ENCODE measurements at places on chromosomes 12 and 14. TPM values are rescaled to one million over a fixed set of nuclear protein-coding genes. Genes with fewer than 3 reads are reported as not detected.

Gene TMEM233
- total RNA-seq = not detected

Gene WBP11
- 18.5 TPM for total RNA-seq

Gene EML5
- total RNA-seq = 0.03 TPM

Gene HOXC11
- 4.6 TPM for total RNA-seq

Gene LMO3
- not detected for total RNA-seq

Gene PTGER2
- 2.9 TPM for total RNA-seq

DNA sequence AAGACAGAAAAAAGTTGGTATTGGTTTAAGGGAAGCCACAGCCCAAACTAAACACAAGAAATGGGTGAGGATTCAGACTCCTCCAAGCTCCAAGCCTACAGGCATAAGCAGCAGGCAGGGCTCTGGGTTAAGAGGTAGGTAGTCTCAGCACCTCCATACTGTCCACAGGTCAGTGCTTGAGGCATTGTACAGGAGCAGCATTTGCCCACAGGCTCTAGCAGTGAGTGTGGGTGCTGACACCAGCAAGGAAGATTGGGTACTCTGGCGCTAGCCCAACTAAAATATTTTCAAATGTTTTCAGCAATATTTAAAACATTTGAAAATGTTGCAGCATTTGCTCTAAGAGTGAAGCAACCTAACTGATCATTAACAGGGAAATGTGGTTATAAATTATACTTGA is 33.1 kb downstream of the FERMT2 start:
- no peak for DNase-seq
- H3K27ac ChIP-seq = no peak overlapping the region
- peaks cover 33% of the 10 kb centered on the region for H3K4me1 ChIP-seq

- H3K27ac ChIP-seq = no peak overlapping the region
- H3K27me3 ChIP-seq = no peaks in the 10 kb centered on the region
- H3K4me1 ChIP-seq = no peaks in the 10 kb centered on the region
- no peak overlapping the region for H3K4me3 ChIP-seq
These were observed 7.6 kb downstream of the CEP170B start for GRCh38 chr14:104872469-104873341.

DNA sequence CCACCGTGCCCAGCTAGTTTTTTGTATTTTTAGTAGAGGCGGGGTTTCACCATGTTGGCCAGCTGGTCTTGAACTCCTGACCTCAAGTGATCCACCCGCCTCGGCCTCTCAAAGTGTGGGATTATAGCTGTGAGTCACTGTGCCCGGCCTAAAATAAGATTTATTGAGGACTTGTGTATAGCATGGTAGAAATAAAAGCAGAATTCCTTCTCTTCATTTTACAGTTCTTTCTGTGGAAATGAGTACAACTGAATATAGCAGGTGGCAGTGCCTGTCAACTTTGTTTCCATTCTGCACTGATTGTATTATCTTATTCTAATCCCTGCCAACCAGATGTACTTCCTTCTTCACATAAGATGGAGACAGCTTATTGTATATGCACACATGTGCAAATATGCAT is 41.0 kb downstream of the DIP2B start:
- H3K27me3 ChIP-seq = no peaks in the 10 kb centered on the region
- H3K4me3 ChIP-seq = no peak overlapping the region
- no peak overlapping the region for H3K27ac ChIP-seq
- no peaks in the 10 kb centered on the region for H3K36me3 ChIP-seq
- no peak for DNase-seq

DNA sequence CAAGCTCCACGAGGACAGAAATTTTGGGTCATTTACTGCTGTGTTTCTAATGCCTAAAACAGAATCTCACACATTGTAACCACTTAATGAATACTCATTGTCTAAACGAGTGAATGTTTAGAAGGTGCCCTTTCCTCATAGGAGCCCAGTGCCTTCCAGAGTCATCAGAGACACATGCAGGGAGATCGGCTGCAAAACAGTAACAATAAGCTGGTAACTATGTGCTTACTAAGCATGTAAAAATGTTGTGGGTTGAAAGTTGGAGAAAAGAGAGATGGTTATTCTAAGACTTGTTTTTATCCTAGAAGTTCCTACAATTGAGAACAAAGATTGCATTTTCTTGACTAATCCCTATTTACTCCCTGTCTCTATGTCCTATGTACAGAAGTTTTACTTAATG is 7.4 kb downstream of the TESPA1 start:
- H3K27ac ChIP-seq = peak overlapping the region; percentile 74
- H3K27me3 ChIP-seq = 0 out of 2 replicates have a peak, but pooled peaks cover 6% of the 10 kb centered on the region
- no peaks in the 10 kb centered on the region for H3K36me3 ChIP-seq
- H3K4me1 ChIP-seq = peaks cover 24% of the 10 kb centered on the region
- peak; percentile 68 for DNase-seq
- no peak overlapping the region for H3K4me3 ChIP-seq

GRCh38 chr12:26786865-26787514 is 46.0 kb downstream of the ITPR2 start:
- H3K27me3 ChIP-seq = no peaks in the 10 kb centered on the region
- peaks cover 3% of the 10 kb centered on the region for H3K36me3 ChIP-seq
- H3K27ac ChIP-seq = peak overlapping the region; percentile 28
- peaks cover 57% of the 10 kb centered on the region for H3K4me1 ChIP-seq
- no peak overlapping the region for H3K4me3 ChIP-seq

DNA sequence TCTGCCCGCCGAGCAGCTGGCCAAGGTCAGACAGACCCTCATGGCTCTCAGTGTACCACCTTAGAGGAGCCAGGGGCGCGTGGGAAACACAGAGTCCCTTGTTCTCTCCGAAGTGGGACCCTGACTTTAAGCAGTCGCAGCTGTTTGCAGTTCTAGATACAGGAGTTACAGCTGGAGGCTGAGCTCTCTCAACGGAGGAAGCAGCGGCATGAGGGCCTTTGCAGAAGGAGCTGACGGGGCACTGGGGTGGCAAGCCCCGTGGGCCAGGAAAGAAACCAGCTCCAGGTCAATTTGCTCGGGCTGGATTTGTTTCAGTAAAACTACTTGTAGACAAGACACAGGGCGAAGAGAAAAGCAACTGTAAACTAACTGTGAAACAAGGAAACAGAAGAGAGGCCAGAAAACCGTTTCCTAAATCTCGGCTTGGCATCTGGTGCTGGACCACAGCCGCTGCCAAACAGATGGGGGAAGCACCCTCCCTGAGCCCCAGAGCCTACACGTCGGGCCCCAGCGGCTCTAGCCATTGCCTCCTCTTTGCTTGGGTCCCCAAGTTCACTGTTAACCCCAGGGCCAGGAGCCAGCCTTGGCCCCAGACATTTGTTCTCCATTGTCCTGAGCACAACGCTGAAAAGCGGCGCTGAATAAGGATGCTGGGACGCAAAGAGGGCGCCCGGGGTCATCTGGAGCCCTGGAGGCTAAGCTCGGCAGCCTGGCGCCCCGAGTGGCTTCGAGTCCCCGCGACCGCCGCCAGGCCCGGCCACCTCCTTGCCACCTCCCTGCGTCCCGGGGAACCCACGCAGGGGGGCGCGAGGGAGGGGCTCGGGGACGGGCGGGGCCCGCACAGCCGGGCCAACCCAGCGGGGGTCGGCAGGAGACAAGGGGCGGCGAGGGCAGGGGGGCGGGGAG is 914 bp upstream of the PACS2 start:
- H3K36me3 ChIP-seq = no peaks in the 10 kb centered on the region
- DNase-seq = peak; percentile 5
- H3K27me3 ChIP-seq = no peaks in the 10 kb centered on the region
- H3K4me3 ChIP-seq = peak overlapping the region; percentile 48
- peak overlapping the region; percentile 32 for H3K27ac ChIP-seq
- H3K4me1 ChIP-seq = peaks cover 17% of the 10 kb centered on the region

DNA sequence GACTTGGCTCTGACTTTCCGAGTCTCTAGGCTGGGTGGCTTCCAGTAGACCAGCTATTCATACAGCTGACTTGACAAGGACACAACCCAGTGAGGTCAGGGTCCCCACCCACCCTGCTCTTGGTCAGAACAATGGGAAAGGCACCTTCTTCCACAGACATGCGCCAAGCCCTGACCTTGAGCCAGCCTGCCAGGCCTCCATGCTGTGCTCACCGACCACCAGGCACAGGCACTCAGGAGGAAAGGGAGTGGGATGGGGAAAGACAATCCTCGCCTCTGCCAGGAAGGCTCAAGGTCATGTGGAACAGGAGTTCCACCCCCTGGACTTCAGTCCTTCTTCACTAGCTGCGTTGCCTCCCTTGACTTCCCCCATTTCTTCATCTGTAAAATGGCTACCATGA is 31.4 kb downstream of the GALNT16 start:
- no peak overlapping the region for H3K27ac ChIP-seq
- no peak for DNase-seq
- H3K4me1 ChIP-seq = no peaks in the 10 kb centered on the region
- H3K36me3 ChIP-seq = no peaks in the 10 kb centered on the region
- no peak overlapping the region for H3K4me3 ChIP-seq

DNA sequence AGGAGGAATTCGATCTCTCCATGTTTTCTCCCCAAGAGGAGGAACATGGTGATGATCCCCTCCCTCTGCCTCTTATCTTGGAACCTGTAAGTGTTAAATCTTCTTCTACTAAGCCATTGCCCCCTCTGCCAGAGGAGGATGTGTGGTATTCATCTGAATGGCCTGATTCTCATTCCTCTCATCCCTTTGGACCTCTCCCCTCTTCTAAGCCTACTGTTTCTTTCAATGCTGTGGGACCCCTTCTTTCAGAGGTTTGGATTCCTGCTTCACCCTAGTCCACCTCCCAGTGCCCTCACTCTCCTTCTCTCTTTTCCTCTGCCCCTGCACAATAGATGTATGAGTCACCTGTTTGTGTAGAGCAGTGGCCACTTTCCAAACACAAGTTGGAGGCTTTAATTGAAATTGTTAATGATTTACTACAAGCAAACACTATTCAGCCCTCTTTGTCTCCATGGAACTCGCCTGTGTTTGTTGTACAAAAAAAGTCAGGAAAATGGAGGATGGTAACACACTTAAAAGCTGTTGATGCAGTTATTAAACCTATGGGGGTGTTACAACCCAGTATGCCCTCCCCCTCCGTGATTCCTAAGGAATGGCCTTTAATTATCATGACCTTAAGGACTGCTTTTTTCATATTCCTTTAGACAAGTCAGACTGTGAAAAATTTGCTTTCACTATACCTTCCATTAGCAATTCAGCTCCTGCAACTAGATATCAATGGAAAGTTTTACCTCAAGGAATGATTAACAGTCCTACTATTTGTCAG is 192.1 kb upstream of the ALG10B start:
- no peaks in the 10 kb centered on the region for H3K27me3 ChIP-seq
- H3K36me3 ChIP-seq = no peaks in the 10 kb centered on the region
- no peak for DNase-seq

GRCh38 chr12:108724054-108724889 is 7.0 kb downstream of the CORO1C start:
- H3K4me1 ChIP-seq = peaks cover 85% of the 10 kb centered on the region
- peak overlapping the region; percentile 92 for H3K27ac ChIP-seq
- peaks cover 32% of the 10 kb centered on the region for H3K36me3 ChIP-seq
- no peaks in the 10 kb centered on the region for H3K27me3 ChIP-seq
- no peak overlapping the region for H3K4me3 ChIP-seq
